Lower lobe of right lung (tissue), 2 donors: ENCODE measurements at places on chromosomes 2 and 18.
A peak's percentile ranks its signal among the peaks of the same experiment; 100 is the strongest.

GRCh38 chr18:75207310-75208154 lies 1.4 kb downstream of the PTGR3 start:
- no peak for DNase-seq

- no peak for DNase-seq
Observed at GRCh38 chr2:24969784-24970183, 2.0 kb downstream of the DNAJC27 start.

GRCh38 chr2:234472155-234472554 lies 24.7 kb downstream of the ARL4C start:
- DNase-seq: no peak

DNA sequence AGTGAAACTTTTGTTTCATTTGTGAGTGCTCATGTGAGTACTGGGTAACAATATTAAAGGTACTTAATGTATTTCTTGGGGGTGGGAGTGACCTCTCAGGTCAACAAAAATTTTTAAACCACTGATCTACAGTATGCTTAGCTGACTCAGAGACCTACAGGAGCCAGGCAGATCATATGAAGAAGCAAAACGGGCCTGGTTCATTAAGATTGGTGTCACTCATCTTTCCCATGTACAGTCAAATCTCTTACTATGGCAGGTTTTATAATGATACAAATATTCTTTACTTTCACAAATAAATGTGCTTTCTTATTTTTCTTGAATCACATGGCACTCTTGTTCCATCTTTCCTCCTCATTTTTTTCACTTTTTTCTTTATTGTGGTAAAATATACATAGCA lies 7.7 kb upstream of the TMSB10 start:
- no peak for DNase-seq

- no peak for DNase-seq
Observed at GRCh38 chr18:79738581-79739439, 58.9 kb upstream of the KCNG2 start.

DNA sequence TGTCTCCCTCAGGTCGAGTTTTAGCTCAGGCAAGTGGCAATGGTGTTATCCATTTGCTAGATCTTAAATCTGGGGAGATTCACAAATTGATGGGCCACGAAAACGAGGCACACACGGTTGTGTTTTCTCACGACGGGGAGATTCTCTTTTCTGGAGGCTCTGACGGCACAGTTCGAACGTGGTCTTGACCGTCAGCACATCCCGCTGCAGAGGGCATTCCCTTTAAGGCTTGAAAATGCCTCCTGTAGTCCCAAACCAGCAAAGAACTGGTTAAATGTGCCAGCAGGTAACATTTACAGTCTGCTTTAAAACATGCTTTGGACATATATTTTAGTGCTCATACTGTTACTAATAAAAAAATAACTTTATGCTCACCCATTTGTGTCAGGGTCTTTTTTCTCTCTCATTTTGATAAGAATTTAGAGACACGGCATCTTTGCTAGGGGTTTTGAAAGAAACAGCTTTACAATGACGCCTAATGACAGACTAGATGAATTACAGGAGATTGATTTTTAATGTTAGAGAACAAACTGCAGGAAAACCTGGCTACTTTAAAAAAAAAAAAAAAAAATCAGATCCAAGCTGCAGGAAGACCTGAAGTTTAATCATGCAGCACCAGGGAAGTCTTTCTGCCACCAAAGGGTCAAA lies 602 bp upstream of the VWC2L start:
- DNase-seq: no peak

- no peak for DNase-seq
Observed at GRCh38 chr2:168097431-168097830, 150.0 kb downstream of the STK39 start.

DNA sequence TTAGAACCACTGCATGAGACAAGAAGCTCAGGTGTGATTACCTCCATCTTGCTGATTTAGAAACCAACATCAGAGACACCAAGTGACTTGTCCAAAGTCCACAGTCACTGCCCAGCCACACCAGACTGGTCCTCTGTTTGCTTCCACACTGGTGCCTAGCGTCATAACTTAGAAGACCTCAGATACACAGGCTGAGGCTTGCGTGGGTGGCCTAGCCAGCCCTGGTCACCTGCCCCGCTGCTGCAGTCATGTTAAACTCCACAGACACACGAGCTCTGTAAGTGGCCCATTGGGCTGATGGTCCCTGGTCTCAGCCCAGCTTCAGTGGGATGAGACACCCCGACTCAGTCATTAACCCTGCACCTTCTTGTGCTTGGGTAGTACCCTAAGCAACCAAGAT lies 47.1 kb downstream of the CNGA3 start:
- no peak for DNase-seq

DNA sequence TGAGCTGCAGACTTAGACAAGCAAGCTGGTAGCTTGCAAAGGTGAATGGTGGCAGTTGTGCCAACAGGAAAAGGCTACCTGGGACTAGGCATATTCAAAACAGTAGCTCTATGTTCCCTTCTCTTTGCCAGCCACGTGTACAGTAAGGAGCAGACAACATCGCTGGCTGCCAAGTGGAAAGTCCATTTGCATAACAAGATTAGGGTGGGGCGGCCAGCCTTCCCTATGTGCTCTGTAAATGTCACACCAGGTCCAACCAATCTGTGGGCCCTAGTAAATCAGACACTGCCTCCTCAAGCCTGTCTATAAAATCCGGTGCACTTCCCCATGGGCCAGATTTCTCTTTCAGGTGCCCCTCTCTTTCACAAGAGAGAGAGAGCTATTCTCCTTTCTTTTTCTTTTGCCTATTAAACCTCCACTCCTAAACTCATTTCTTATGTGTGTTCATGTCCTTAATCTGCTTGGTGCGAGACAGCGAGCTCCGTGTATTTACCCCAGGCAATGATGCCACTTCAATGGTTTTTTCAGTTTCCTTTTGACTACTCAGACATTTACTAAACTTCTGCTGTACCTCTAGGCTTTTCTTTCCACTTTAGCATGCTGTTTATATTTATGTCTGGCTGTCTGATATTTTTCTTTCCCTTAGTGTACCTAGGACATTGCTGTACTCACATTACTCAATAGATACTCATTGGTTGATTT lies 297.4 kb upstream of the GCFC2 start:
- DNase-seq: peak; percentile 45

DNA sequence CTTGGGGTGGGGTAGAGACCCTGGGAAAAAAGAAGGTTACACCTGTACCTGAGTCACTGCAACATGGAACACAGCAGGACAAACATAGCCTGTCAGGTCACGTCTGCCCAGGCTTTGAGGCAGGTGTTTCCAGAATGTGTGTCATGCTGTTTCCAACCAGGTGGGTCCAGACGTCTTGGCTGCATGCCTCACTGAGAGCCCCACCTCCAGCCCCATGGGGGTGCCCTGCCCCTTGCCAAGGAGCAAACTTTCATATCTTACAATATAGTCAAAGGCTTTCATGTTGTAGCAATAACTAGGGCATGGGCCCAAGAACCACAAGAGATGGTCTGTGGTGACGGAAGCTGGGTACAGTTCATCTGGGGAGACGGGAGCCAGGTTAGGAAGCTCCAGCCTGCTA lies 499.7 kb downstream of the BCL11A start:
- DNase-seq: no peak
